Activated CD8-positive, alpha-beta T cell treated with anti-CD3 and anti-CD28 coated beads, Interleukin-2, amount 10 ng/mL, durations not matched to agents 7 days and 5 days (primary cell): ENCODE measurements at places on chromosomes 11 and 22.
A peak's percentile ranks its signal among the peaks of the same experiment; 100 is the strongest.

GRCh38 chr11:7516475-7516874, 2.7 kb downstream of the PPFIBP2 start:
- no peak for DNase-seq

GRCh38 chr22:24465566-24465965, 29.6 kb upstream of the UPB1 start:
- DNase-seq, result no peak

DNA sequence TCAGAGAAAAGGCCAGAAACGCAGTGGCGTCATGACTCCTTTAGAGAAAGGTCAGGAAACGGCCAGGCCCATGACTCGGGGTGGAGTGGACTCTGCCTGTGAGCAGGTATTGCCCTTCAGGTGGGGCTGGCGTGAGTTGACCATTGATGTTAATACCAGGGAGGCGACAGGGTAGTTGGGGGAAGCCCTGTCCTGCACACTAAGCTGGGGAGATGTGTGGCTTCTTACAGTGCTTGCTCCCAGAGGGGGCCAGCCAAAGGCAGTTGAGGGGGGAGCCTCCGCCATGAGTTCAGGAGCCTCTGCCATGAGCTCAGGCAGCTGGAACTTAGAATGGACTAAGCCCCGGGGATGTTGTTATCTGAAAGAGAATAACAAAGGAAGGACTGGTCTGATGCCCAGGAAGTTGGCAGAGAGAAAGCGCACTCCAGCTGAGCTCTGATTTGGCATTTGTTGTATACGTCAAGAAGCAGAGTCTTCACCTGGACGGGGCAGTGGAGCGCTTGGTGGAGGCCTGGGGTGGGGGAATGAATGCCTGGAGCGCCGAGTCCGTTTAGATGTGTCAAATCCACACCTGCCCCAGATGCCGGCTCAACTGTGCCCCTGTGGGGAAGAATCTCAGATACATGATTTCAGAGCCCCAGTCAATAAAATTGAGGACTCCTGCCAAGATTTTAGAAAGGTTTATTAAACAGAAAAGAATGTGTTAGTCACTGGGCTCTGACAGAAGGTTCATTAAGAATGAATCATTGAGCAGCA, 222.5 kb downstream of the TBC1D22A start:
- DNase-seq, result no peak

- DNase-seq, result no peak
These were observed 41.6 kb downstream of the KREMEN1 start for GRCh38 chr22:29114392-29114791.

- no peak for DNase-seq
These were observed 31.9 kb upstream of the FTH1 start for GRCh38 chr11:61999141-61999975.

GRCh38 chr11:119691020-119691666, 37.9 kb downstream of the NECTIN1 start:
- peak; percentile 71 for DNase-seq

DNA sequence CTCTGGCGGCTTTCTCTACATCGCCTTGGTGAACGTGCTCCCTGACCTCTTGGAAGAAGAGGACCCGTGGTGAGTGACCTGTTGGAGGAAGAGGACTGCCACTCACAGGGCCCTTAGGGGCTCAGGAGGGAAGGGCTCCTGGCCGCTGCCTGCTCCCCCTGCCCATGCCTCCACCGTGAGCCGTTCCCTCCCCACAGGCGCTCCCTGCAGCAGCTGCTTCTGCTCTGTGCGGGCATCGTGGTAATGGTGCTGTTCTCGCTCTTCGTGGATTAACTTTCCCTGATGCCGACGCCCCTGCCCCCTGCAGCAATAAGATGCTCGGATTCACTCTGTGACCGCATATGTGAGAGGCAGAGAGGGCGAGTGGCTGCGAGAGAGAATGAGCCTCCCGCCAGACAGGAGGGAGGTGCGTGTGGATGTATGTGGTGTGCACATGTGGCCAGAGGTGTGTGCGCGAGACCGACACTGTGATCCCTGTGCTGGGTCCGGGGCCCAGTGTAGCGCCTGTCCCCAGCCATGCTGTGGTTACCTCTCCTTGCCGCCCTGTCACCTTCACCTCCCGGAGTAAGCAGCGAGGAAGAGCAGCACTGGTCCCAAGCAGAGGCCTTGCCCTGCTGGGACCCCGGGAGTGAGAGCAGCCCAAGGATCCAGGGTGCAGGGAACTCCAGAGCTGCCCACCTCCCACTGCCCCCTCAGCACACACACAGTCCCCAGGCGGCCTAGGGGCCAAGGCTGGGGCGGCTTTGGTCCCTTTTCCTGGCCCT, 6.9 kb downstream of the SLC39A13 start:
- no peak for DNase-seq

GRCh38 chr11:110125632-110126031, 32.4 kb downstream of the ZC3H12C start:
- no peak for DNase-seq

- DNase-seq, result no peak
These were observed 3.5 kb upstream of the PIK3C2A start for GRCh38 chr11:17211286-17211685.

DNA sequence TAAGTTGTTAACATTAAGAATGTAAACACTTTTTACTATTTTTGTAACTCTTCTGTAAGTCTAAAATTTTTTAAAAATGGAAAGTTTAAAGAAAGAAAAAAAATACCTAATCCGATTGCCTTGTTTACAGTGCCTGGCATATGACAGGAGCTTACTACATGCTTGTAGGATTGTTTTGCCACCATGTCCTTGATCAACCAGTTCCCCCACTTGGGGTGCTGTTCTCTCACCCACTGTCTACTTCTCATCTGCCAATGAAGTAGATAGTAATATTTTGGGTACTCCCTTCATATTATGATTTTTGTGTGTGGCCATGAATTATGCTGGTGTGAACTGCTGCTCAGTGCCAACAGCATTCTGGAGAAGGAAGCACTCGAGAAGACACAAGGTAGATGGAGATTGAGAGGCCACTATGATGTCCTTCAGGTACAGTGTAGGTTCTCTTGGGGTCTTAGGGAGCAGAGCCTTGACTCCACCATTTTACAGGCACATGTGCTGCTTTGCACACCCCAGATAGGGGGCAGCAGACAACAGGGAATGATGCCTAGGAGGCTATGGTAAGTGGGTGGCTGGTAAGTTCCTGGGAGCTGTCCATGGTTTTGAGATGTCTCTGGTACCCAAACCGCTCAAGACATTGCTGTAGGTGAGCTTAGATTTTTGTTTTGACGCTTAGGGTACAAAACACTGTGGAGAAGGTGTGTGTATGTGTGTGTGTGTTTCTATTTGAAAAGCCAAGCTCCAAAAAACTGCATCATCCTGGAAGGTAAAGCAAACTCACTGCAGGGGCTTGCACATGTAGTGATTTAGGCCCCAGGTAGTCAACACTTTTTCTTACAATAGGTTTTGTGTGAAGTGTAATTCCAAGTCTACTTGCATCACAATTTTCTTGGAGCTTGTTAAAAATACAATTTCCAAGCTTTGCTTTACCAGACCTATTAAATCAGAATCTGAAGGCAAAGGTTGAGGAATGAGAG, 494.5 kb upstream of the LARGE1 start:
- peak; percentile 47 for DNase-seq

DNA sequence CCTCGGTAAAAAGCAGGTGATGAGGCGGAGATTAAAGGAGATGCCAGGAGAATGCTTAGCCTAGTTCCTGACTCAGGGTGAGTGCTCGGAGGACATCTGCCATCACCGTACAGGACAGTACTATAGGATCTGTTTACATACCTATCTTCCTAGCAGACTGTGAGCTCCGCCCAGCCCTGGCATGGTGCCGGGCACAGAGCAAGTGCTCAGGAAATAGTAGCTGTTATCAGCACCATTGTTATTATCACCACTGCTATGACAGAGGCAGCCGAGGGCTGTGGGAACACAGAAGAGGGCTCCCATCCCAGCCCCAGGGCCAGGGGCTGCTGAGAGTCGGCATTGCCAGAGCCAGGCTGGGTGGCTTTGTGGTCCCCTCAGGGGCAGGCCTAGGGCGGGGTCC, 642 bp upstream of the SEPTIN3 start:
- no peak for DNase-seq

GRCh38 chr11:19880088-19880345, 167.4 kb downstream of the NAV2 start:
- DNase-seq, result no peak

DNA sequence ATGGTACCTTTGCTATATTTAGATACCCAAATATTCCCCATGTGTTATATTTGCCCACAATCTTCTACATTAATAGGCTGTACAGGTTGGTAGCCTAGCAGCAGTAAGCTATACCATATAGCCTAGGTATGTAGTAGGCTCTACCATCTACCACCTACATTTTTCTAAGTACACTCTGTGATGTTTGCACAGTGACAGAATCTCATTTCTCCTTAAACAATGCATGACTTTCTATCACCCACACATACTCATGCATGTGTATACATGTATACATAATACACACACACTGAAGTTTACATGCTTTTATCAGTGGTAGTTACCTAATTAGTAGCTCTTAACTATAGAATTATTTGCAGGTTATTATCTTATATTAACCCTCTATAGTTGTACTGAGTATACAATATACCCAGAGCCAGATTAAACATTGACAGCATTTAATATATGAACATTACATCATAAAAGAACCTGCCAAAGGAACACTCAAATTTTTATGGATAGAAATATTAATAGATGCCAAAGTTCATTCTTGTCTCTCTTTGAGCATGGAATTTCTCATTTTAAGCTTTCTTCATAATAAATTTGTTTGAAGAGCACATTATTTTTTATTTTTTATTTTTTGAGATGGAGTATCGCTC, 51.4 kb downstream of the ELP4 start:
- no peak for DNase-seq

GRCh38 chr22:20964799-20965103, 2.3 kb upstream of the AIFM3 start:
- no peak for DNase-seq

DNA sequence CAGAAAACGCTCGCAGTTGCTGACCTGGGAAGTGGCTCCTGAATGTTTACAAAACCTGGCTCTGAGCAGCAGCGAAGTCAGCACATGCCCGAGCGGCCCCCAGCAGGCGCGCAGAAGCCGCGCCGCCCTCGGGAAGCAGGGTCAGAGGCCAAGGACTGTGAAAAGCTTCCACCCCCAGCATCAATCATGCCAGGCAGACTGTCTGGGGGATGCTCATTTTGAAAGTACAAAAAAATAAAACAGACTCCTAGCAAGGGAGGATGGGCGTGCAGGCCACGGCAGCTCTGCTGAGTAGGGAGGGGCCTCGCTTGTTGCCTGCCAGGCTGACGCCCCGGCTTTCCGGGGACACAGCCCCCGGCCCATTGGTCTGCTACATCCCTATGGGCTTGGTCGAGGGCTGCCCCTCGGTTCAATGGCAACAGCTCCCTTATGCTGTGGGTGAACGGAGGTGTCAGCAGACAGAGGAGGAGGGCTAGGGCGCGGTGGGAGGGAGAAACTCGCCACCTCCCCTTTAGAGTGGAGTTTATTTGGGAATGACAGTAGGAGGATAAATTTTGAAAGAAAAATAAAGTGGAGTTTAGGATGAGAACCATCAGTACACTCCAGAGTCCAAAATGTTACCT, 37.7 kb upstream of the GNB1L start:
- peak; percentile 54 for DNase-seq

DNA sequence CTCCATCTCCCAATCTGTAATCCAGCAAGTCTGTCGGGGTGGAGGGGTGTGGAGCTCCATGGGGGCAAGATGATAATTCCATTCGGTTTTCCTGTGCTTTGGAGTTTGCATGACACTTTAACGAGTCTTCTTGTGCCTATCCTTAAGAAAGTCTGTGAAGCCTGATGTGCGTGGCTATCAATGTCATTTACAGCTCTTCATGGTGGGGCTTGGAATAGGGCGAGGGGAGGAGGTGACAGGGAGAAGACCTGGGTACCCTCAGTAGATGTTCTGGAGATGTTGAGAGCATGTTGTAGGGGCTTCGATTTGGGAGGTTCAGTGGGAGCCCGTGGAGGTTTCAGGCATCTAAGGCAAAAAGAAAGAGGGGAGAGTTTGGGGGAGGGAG, 579 bp upstream of the PHLDB1 start:
- no peak for DNase-seq

DNA sequence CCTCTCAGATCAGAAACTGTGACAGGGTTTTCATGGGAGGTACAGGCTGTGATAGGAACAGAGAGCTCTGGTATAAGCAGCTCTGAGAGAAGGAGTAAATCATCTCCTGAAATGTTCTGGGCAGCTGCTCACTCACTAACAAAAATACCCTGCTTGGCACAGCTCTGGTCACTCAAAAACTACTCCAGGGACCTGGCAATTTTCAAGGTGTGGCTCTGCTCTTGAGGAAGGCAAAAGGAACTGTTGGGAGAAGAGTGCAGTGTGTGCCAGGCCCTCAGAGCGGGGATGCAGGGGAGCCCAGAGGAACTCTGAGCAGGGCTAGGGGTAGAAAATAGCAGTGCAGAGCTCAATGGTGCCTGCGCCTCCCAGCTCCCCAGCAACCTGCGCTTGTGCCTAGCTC, 180.5 kb upstream of the ZBED5 start:
- DNase-seq, result no peak

DNA sequence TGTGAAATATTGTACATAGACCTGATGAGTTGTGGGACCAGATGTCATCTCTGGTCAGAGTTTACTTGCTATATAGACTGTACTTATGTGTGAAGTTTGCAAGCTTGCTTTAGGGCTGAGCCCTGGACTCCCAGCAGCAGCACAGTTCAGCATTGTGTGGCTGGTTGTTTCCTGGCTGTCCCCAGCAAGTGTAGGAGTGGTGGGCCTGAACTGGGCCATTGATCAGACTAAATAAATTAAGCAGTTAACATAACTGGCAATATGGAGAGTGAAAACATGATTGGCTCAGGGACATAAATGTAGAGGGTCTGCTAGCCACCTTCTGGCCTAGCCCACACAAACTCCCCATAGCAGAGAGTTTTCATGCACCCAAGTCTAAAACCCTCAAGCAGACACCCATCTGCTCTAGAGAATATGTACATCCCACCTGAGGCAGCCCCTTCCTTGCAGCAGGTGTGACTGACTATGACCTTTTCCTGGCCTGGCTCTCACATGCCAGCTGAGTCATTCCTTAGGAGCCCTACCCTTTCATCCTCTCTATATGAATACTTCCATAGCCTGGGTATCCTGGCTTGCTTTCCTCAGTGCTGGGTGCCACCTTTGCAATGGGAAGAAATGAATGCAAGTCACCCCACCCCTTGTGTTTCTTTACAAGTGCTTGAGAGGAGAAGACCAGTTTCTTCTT, 12.3 kb downstream of the PIK3IP1 start:
- DNase-seq, result no peak

DNA sequence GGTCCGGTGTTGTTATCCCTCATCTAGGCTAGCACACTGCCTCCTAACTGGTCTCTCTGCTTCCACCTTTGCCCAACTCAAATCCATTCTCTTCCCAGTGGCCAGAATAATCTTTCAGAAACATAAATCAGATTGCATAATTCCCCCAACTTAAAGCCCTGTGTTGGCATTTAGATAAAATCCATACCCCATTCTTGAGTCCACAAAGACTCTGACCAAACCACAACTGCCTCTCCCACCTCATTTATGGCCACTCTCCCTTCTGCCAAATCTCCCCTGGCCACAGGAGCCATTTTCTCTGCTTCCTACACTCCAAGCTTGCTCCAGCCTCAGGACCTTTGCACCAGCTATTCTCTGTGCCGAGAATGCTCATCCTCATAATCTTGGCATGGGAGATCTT, 36.8 kb downstream of the IL18 start:
- DNase-seq, result no peak

- no peak for DNase-seq
These were observed 80.5 kb downstream of the CLPB start for GRCh38 chr11:72353861-72354260.
